Globus pallidus (tissue), 1 donor: ENCODE measurements at places on chromosomes 12 and 14.

- no peak for DNase-seq
Observed at GRCh38 chr14:27528328-27528727, 930.5 kb upstream of the NOVA1 start.

DNA sequence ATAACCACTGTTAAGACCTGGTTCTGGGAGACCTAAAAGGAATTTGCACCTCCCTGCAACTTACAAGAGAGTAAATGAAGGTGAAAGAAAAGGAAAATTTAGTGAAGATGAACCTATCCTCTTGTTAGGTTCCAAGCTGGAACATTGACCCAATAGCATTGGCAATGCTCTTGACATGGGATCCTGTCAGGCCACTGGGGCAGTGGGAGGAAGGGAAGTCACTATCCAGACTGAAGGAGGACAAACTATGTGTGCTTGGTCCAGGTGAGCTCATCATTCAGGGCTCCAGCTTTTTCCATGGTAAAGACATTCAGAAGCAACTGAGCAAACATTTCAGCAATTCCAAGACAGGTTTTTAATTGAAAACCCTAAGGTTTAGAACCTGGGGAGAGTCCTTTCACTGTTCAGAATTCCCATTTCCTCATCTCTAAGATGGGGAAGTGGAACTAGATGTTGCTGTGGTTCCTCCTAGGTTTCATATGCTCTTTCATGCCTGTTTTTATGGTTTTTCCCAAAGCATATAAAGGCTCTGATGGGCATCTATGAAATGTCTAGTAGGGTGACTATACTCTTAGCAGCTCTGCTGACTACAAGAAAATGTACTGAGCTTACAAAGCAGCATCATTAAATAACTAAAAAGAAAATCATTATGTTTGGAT lies 33.1 kb downstream of the MAPK1IP1L start:
- DNase-seq, result no peak

DNA sequence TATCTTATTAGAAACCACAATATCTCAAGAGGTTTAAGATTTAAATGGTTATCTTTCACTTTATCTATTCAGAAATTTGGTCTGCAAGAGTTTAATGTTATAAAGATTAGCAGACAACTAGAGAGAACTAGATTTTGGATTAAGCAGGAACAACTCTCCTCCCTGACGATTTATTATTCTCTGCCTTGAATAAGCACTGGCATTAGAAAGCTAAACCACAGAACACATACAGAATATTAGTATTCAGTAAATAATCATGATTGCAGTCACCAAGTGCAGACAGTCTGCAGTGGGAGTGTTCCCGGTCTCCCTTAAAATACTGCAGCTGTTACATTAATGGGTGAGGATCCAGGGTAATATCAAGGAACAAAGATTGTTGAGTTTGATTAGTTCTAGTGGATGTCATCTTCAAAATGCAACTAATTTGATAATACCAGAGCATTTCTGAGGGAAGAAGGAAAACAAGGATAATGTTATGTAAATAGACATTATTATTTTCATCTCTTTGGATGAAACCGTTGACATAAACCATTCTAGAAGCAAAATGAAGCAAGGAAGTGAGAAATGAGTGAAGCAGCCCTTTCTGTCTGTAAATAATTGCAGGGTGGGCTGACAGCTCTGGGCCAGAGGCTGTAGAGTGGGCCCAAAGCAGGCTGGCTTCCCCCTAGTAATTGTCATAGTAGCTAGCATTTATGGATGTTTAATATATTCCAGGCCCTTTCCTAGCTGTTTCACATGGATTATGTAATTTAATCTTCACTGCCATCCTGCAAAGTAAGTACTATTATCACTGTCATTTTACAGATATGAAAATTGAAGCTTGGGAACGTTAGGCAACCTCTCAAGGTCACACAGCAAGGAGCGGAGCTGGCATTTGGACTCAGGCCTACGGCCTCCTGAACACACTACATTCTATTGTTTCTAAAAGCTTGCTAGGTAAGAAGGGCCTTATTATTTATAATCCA lies 79.4 kb downstream of the DYRK2 start:
- DNase-seq, result no peak

GRCh38 chr14:104366931-104367865 lies 212.4 kb upstream of the C14orf180 start:
- DNase-seq, result no peak

- no peak for DNase-seq
Observed at GRCh38 chr12:95216711-95217376, 423 bp downstream of the FGD6 start.

- DNase-seq, result no peak
Observed at GRCh38 chr14:88473791-88474190, 81.0 kb downstream of the PTPN21 start.

DNA sequence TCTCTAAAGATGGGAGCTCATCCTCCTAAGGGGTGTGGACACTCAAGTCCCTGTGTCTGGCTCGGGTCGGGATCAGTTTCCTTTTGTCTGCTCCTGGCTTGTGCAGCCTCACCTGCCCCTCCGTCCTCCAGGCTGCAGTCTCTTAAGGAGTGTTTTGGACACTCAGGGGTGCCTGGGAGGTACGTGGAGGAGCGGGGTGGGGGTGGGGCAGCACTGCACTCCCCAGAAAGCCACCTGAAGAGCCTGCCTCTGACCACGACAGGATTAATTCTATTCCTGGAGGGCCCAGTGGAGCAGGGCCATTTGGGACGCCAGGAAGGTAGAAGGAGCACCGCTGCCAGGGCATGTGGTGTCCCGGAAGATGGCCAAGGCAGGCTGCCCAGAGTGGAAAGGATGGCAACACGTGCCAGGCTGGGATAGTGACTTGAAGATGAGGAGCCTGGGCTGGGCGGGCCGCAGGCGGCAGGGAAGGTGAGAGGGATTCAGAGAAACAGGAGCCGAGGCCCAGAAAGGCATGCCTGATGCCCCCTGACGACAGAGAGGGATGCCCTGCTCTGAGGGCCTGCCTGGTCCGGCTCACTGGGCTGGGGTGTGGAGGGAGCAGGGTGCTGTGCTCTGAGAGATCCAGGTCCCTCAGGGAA lies 14.8 kb upstream of the LRTM2 start:
- DNase-seq, result no peak

DNA sequence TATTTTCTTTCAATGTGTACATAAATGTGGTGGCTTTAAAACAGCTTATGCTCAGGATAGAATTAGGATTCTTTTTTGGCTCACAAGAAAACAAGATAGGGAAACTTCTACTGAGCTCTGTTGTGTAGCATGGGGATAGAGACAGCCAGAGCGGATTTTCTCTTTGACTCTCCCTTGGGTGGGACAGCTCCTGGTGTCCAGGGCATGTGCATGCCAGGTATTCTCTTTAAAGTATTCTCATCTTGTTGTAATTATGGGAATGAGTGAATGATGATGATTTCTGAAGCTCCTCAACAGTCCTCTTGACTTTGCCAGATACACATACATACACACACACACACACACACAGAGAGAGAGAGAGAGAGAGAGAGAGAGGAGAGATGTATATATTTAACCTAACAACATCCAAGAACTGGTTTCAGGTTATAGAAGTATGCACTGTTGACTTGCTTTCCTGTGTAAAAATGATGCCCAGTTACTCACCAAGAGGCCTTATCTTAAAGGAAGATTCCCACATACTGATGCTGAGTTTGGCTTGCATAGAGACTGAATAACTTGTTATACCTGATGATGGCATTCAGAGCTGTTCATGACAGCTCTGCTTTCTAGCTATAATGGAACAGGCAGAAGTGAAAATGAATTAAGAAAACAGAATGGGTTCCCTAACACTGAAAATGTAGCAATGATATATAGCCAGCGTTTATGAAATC lies 387.5 kb downstream of the EGLN3 start:
- DNase-seq, result no peak

DNA sequence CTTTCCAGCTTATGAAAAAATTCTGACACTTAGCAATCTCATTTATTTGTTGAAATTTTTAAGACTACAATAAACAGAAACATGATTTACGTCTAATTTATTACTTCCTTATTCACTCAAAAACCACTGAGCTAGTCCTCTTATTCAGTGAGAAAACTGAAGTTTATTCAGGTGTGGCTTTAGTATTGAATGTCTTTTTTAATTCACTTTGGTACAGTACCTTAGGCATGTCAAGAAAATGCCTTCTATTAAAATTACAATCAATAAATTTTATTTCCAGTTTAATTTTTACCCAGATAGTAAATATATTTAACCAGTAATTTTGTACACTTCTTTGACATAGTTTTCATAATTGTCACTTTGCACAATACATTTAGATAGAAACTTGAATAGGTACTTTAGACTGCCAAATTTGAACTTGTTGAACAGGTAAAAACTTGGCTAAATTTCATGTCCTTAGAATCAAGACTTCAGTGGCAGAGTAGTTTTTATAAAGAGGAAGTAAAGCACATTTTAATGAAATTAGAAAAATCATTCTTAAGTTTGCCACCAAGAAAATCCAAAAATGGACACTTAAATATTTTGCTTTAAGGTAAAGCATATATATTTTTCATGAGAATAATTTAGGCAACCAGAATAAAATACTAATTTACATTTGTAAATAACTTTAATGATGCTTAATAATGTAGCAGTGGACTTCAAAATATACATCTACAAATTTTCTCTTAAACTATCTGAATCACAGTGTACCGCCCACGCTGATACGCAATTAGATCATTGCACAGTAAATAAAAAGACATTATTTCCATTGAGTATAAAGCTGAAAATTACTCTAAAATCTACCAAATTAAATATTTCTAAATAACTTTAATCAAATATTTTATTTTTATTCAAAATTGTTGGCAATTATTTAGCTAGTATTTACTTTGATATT lies 159.1 kb downstream of the RASSF9 start:
- no peak for DNase-seq
